ENCODE measurements at places on chromosomes 11 and 22. TPM values are rescaled to one million over a fixed set of nuclear protein-coding genes. Genes with fewer than 3 reads are reported as not detected.

Gene OR5W2
- not detected for total RNA-seq

Gene CHORDC1
- total RNA-seq, result 59.4 TPM

Gene TUB
- total RNA-seq, result 5.7 TPM

Gene HPS5
- 12.4 TPM for total RNA-seq

Gene NCF4
- not detected for total RNA-seq

Gene TSPO
- total RNA-seq, result 227 TPM

Gene MAPK8IP2
- total RNA-seq, result 3.4 TPM

Gene MGAT3
- total RNA-seq, result 0.91 TPM

Gene DEUP1
- total RNA-seq, result not detected

Gene OR6T1
- not detected for total RNA-seq

Gene CRYAB
- 12.5 TPM for total RNA-seq

Gene SERPING1
- 0.62 TPM for total RNA-seq

Gene GRIK4
- not detected for total RNA-seq

Measured in A549 treated with Hydrocortisone at 1 μM for 4 hours (cell line).